ENCODE measurements at places on chromosomes 5 and 9. TPM values are rescaled to one million over a fixed set of nuclear protein-coding genes. Genes with fewer than 3 reads are reported as not detected.
A peak's percentile ranks its signal among the peaks of the same experiment; 100 is the strongest.

- H3K27me3 ChIP-seq = no peaks in the 10 kb centered on the region
- no peak overlapping the region for H3K27ac ChIP-seq
- H3K4me1 ChIP-seq = no peaks in the 10 kb centered on the region
- DNase-seq = no peak
- H3K4me3 ChIP-seq = no peak overlapping the region
- no peaks in the 10 kb centered on the region for H3K36me3 ChIP-seq
These were observed 59.7 kb upstream of the DAPK1 start for GRCh38 chr9:87437966-87438365.

DNA sequence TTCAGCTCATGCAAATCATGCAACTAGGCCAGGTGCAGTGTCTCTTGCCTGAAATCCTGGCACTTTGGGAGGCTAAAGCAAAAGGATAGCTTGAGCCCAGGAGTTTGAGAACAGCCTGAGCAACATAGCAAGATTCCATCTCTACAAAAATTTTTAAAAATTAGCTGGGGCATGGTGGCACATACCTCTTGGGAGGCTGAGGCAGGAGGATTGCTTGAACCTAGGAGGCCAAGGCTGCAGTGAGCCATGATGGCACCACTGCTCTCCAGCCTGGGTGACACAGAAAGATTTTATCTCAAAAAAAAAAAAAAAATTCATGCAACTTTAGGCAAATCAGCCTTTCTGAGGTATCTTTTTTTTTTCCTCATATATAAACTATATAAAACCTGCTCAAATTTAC lies 35.6 kb upstream of the CCNB1 start:
- no peaks in the 10 kb centered on the region for H3K27me3 ChIP-seq
- no peaks in the 10 kb centered on the region for H3K36me3 ChIP-seq

- H3K27me3 ChIP-seq = no peaks in the 10 kb centered on the region
- no peak for DNase-seq
- H3K4me1 ChIP-seq = no peaks in the 10 kb centered on the region
- no peak overlapping the region for H3K27ac ChIP-seq
- H3K36me3 ChIP-seq = no peaks in the 10 kb centered on the region
- no peak overlapping the region for H3K4me3 ChIP-seq
These were observed 57.6 kb downstream of the KIF24 start for GRCh38 chr9:34271265-34272006.

GRCh38 chr5:375921-376798 lies 54.6 kb downstream of the AHRR start:
- H3K27me3 ChIP-seq = no peaks in the 10 kb centered on the region
- DNase-seq = no peak
- H3K4me3 ChIP-seq = no peak overlapping the region
- H3K27ac ChIP-seq = peak overlapping the region; percentile 98

DNA sequence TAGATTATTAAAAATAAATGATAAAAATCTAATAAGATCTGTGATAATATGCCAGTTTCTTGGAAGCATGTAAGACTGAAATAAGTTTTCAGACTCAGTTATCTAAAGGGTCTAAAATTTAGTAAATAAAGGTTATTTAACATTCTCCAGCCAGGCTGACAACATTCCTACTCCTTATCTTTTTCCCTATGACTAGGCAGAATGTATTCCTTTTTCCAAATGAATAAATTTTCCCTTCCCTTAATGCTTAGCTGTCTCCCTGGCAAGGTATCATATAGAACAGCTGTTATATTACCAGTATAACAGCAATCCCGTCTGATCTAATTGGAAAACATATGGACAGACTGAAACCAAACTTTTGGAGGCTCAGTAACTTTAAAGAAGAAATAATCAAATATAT lies 13.0 kb downstream of the MEGF9 start:
- H3K36me3 ChIP-seq = no peaks in the 10 kb centered on the region
- H3K27me3 ChIP-seq = no peaks in the 10 kb centered on the region
- peak; percentile 37 for DNase-seq
- H3K27ac ChIP-seq = no peak overlapping the region
- no peak overlapping the region for H3K4me3 ChIP-seq

DNA sequence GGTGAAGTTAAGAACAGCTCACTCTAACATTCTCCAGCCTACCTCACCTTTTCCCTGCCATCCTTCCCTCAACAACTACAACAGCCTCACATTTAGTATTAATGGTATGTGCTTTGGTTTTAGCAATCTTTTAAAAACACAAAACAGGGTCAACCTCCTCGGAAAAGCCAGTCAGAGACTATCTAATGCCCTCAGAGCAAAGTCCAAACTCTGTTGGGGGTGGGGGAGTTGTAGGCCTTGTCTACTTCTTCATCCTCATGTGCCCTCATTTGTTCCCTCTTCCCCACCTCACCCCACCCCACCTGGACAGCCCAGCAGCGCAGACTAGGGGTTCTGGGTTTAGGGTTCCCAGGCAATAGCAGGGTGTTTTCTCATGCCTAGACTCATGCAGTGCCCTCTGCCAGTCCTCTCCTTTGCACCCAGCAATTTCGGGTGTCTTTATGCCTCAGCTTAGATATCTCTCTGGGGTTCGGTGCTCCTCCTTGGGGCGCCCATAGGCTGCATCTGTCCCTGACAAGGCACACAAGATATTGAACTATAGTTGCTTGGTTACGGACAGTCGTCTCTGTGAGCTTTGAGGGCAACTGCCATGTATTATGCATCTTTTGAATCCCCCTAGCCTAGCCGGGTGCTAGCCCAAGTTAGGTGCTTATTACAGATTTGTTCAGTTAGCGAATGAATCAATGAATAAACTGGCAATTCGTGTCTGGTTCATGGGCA lies 762 bp upstream of the TCOF1 start:
- no peak overlapping the region for H3K27ac ChIP-seq
- peaks cover 7% of the 10 kb centered on the region for H3K36me3 ChIP-seq
- no peaks in the 10 kb centered on the region for H3K27me3 ChIP-seq
- no peak for DNase-seq
- peak overlapping the region; percentile 85 for H3K4me3 ChIP-seq

Gene GABRA1
- not detected for total RNA-seq
